ENCODE measurements at places on chromosomes 16 and 17.

DNA sequence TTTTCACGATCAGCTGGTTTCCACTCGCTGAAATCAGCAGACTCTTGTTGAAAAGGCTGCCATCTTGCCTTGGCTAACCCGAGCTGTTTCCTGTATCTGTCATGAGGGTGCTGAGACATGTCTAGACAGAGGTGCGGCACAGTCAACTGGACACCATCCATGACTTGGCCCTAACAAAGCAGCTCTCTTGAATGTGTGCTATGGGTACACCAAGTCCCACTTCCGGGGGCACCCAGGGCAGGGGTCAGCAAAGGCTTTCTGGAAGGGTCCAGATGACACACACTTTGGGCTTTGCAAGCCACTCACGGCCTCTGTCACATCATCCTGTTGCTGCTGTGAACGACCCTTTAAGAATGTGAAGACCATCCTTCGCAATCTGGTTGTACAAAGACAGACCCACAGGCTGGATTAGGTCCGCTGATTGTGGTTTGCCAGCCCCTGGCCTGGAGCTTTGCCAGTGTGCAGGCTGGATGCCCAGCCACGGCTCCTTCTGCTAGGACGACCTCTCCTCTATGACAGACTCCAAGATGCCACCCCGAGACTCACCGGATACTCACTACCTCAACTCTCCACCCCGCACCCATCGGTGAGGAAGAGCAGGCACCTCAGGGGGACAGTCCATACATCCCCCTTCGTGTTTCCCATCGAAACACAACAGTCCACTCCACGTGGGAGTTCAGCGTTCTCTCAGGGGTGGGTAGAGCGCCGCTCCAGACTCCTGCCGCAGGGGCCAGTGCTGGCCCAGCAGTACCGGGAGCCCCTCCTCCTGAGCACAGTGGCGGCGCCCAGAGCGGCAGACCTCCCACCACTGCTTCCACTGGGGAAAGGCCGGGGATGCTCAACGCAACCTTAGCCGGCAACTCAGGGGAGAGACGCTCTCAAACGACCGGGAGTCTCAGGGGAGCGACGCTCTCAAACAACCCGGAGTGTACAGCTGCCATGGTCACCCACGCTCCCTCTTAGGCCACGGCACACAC lies 123.5 kb downstream of the ANKRD11 start:
- no peak for ATAC-seq

DNA sequence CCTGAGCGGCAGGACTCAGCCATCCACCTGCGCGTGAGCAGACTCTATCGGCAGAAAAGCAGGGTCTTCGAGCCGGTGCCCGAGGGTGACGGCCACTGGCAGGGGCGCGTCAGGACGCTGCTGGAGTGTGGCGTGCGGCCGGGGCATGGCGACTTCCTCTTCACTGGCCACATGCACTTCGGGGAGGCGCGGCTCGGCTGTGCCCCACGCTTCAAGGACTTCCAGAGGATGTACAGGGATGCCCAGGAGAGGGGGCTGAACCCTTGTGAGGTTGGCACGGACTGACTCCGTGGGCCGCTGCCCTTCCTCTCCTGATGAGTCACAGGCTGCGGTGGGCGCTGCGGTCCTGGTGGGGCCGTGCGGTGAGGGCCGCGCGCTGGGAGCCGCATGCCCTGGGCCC lies 14.9 kb downstream of the METRNL start:
- ATAC-seq, result no peak

DNA sequence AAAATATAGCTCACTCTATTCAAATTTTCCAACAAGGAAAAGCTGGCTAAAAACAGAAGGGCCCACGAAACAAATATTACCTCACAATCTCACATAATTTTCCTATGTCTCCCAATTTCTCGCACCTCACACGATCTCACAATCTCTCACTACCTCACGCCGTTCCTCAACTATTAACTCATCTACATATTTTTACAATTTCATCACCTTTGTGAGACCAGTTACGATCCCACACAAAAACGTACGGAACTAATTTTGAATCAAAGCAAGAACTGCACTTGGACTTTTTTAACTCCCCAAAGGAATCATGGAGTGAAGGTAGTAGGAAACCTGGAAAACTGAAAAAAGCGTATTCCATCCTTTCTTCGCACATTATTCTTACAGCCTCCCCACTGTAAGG lies 1.1 kb downstream of the CBX1 start:
- no peak for ATAC-seq

DNA sequence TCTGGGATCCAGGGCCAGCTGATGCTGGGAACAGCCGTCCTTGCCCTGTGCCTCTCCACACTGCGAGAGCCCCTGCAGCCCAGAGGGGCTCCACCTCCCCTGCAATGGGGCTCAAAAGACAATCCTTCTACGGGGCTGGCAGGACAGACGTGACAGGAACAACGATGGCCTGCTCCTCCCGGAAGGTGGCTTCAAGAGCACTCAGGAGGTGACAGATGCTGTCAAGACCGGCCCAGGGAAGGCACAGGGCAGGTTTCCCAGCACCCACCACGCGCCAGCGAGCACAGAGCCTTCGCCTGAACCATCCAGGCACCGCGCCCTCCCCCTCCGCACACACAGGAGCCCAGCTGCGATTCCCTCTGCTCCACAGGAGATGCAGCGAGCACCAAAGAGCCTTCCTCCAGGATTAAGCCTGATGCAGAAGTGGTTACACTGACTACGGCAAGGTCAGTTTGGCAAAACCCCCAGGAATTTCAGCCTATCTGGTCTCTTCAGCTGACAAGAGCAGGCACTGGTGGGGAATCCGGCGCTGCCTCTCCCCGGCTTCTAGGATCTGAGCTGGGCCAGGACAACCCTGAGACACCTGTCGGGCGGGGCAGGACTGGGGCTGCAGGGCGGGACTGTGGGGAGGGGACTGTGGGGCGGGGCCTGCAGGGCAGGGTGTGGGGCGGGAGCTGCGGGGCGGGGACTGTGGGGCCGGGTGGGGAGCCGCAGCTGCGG lies 103.4 kb downstream of the ZNF778 start:
- peak; percentile 2 for ATAC-seq

- no peak for ATAC-seq
These were observed 48.0 kb downstream of the N4BP1 start for GRCh38 chr16:48561960-48562393.

GRCh38 chr17:42775534-42776098 lies 2.4 kb downstream of the VPS25 start:
- ATAC-seq, result no peak

GRCh38 chr16:71734511-71734910 lies 10.0 kb upstream of the PHLPP2 start:
- ATAC-seq, result no peak

DNA sequence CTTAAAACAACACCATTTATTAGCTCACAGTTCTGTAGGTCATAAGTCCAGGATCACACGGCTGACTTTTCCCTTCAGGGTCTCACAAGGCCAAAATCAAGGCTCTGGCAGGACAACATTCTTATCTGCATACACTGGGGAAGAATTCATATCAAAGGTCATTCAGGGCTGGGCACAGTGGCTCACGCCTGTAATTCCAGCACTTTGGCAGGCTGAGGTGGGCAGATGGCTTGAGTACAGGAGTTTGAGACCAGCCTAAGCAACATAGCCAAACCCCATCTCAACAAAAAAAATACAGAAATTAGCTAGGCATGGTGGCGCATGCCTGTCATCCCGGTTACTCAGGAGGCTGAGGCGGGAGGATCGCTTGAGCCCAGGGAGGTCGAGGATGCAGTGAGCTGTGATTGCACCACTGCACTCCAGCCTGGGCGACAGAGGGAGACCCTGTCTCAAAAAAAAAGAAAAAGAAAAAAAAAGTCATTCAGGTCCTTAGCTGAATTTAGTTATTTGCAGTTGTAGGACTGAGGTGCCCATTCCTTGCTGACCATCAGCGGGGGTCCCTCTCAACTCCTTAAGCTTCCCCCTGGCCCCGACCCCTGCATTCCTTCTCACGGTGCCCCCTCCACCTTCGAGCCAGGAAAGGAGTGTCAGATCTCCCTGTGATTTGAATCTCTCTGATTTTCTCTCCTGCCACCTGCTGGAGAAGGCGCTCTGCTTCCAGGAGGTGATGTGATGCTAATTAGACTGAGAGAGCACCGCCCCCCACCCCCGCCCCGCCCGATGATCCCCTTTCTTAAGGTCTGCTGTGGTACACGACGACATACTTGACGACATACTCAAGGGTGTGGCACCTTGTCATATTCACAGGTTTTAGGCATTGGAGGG lies 91.8 kb upstream of the CLEC18A start:
- ATAC-seq, result no peak

GRCh38 chr17:18857864-18858566 lies at the start of gene PRPSAP2:
PRPSAP2 (plus strand) TSS chr17:18858131; CDS start chr17:18865834, 7,703 bp downstream.
- peak; percentile 81 for ATAC-seq

- ATAC-seq, result no peak
These were observed 26.4 kb upstream of the ARL4D start for GRCh38 chr17:43372273-43372911.

- no peak for ATAC-seq
These were observed 40.7 kb downstream of the TMEM186 start for GRCh38 chr16:8756755-8757154.

DNA sequence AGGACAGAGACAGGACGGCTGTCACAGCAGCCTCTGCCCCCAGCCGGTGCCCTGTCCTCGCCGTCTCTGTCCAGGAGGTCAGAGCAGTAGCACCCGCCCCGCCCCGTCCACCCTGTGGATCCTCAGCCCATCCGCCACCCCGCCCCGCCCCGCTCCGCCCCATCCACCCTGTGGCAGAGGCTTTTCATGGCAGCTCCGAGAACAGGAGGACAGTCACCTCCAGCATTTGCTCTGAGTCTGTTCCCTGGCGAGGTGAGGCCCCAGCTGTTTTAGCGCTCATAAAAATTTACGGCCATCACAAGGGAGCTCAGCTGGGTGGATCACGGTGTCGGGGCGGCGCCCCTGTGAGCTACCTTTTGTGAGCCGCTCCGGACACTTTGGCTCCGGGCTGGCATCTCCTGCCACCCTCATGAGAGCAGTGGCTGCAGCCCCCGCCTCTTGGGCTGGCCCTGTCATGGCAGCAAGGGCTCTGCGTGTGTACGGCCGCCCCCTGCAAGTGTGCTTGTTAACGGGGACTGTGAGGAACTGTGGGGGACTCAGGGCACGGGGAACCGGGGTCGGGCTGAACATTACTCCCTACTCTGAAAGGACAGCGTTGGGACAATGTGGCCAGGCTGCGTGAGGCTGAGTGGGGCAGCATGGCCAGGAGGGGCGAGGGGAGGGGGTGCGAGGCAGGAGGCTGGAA lies 32.3 kb upstream of the GNG13 start:
- no peak for ATAC-seq

GRCh38 chr17:77707546-77707945 lies 251.0 kb upstream of the TNRC6C start:
- ATAC-seq, result no peak

DNA sequence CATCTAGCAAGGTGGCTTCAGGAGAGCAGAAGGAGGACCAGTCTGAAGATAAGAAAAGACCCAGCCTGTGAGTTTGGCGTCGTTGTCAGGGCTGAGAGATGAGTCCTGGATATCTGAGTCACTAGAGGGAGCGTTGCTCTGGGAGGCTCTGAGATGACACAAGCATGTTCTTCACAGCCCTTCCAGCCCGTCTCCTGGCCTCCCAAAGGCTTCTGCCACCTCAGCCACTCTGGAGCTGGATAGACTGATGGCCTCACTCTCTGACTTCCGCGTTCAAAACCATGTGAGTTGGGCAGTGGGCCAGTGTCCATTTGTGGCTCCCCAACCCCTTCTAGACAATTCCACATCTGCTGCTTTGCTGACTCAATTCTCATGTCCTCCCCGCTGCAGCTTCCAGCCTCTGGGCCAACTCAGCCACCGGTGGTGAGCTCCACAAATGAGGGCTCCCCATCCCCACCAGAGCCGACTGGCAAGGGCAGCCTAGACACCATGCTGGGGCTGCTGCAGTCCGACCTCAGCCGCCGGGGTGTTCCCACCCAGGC lies 2.3 kb downstream of the TGFB1I1 start:
- no peak for ATAC-seq

DNA sequence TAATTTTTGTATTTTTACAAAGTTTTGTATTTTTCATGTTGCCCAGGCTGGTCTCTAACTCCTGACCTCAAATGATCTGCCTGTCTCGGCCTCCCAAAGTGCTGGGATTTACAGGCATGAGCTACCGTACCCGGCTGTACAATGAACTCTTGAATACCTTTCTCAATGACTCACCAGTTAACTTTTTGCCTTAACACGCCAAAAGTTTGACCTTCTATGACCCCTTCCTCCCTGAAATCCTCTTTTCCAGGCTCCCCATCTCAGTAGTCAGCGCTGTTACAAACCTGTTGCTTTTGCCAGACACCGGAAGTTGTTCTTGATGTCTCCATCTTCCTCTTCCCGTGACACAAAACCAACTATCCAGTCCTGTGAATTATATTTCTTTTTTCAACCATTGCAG lies 158.1 kb upstream of the ASIC2 start:
- ATAC-seq, result no peak

GRCh38 chr17:75036643-75037268 lies 10.0 kb downstream of the ATP5PD start:
- no peak for ATAC-seq

- no peak for ATAC-seq
These were observed 424 bp downstream of the HOXB2 start for GRCh38 chr17:48544349-48545021.

GRCh38 chr16:81431554-81432353 lies 12.9 kb upstream of the CMIP start:
- peak; percentile 62 for ATAC-seq

DNA sequence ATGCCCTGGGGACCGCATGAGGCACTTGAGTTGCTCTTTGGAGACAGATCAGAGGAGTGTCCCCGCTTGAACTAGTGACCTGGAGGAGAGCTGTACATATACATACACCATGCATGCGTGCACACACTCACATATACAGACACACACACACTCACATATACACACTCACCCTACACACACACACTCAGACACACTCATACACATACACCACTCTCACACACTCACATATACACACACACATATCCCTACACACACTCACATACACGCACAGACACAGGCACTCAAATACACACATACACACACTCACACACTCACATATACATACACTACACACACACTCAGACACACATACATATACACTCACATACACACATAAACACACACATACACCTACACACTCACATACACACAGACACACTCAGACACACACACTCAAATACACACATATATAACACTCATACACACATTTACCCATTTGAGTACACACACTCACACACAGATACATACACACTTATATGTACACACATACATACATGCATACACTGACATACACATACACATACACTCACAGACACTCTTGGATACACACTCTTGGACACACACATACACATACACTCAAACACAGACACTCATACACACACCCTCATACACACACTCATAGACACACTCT lies 5.4 kb upstream of the MPP2 start:
- no peak for ATAC-seq
